RWPE1 (cell line): ENCODE measurements at places on chromosomes 5 and 9.
A peak's percentile ranks its signal among the peaks of the same experiment; 100 is the strongest.

GRCh38 chr9:79719021-79719420 lies 147.3 kb downstream of the TLE4 start:
- no peak for DNase-seq

DNA sequence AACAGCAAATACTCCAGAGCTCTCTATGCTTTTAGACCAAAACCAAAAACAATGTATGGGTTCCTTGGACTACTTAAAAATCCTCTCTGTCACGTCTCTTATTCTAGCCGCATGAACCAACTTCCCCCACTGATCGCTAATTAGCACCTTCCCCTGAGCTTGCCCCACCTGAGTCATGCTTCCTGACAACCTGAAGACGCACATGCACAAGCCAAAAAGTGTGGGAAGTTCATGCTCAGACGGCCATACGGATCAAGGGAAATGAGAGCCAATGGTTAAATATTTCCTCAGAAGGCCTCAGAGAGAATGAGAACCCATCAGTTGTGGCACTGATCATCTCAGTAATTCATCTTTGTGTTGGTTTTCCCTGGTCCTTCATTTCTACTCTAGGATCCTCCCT lies 199.7 kb downstream of the BNC2 start:
- no peak for DNase-seq

DNA sequence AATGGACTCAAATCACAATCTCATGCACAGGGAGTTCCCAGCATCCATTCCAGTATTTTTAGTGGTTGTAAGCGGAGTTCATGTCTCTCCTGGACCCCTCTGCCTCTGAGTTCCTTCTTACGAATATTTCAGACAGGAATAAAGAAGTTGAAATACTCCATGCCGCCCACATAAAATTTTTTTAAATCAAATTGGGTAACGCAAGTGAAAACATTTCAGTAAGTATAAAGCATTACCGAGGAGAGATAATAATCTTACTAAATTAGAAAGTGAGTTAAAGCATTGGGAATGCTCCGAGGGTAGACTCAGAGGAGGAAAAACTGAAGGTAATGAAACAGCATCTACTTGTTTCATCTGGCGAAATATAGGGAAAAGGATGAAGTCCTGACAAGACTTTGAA lies 317.6 kb downstream of the ARRDC3 start:
- DNase-seq: no peak

DNA sequence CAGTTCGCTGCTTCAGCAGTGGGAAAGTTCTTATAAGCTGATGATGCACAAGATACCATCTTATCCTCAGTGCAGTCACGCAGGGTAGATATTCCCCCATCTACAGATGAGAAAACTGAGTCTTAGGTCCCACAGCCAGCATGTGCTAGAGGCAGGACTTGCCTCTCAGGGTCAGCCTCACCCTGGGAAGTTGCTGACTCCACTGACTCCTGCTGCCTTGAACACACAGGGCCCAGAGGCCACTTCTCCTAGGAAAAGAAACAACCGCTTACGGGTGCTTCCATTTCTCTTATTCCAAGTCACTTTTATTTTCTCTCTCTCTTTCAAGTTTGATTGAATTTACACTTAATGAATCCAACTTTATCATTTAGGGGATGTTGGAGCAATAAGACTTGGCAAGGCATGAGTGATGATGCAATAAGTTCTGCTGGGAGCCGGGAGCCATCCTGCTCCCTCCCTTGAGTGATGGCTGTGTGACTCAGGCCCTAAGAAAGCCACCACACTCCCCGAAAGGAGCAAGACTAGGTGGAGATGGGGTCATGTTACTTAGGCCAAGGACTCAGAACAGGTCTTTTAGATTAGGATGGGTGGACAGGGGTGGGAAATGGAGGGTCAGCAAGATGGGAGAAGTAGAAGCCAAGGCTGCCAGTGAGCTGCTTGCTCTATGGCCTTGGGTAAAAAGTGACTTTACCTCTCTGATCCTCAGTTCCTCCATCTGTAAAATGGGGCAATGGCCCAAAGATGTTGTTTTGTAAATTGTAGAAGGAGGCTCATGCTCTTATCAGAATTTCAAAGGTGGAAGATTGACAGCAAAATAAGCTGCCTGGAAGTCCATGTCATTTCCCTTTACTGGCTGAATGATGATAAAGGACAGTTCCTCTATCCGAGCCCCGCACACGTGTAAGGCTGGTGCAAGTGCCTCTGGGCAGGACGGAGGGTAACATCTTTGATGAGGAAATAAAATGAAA lies 67.4 kb upstream of the ZNF618 start:
- DNase-seq: peak; percentile 75

DNA sequence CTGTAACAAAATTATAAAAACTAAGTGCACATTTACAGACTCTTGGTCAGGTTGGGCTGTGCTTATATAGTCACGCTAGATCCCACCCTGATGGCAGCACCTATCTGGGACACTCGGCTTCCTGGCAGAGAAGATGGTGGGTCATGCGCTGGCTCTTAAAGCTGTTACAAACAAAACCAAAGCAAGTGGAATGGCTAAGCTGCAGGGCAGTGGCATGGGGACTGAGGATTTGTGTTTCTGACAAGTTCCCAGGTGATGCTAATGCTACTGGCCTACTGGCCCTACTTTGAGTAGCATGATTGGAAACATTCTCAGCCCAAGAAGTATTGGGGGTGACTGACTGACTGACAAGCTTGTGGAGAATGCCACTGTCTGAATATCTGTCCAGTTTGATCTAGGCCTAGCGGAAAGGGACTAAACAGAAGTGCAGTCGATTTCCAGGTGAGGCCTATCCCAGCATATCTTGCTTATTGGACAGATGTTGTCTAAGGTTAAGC lies 8.3 kb downstream of the BTF3 start:
- no peak for DNase-seq

DNA sequence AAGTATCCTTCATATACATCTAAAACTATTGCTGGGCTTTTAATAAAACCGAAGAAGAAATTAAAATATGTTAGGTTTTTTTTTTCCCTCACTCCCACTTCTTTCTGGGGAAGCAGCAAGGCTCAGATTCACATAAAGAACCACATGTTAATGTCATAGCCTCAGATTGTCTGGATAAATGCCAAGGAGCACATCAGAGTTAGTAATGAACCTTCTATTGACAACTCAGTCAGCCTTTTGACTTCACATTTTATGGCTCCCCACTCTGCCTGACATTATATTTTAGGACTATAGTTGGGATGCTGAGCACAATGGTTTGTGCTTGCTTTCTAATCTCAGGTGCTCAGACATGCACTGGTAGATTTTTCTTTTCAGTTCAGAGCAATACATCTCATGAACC lies 21.8 kb downstream of the DMAC1 start:
- DNase-seq: no peak

- no peak for DNase-seq
Measured at GRCh38 chr5:12250454-12250853, 346.2 kb upstream of the CTNND2 start.

DNA sequence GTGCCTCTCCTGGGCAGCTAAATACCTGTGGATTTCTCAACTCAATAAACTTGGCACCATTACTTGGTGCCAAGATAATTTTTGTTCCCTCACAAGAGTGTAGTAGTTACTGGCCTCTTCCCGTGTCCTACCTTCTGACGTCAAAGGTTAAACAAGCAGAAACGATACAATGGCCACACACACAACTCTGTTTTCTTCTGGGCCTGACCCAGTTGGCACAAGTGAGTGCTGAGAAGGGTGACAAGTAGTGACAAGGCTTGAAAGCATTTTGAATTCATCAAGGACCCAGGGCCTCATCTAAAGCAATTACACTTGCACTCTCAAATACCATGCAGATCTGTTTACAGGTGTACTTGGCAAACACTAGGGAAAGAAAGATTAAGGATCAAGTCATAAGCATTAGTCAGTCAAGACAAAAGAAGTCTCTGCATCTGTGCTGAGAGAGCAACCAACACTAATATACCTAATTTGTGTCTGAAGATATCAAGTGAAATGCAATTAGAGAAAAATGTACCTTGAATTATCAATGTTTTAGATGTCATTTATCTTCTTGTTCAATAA lies 30.8 kb downstream of the RASEF start:
- peak; percentile 14 for DNase-seq

DNA sequence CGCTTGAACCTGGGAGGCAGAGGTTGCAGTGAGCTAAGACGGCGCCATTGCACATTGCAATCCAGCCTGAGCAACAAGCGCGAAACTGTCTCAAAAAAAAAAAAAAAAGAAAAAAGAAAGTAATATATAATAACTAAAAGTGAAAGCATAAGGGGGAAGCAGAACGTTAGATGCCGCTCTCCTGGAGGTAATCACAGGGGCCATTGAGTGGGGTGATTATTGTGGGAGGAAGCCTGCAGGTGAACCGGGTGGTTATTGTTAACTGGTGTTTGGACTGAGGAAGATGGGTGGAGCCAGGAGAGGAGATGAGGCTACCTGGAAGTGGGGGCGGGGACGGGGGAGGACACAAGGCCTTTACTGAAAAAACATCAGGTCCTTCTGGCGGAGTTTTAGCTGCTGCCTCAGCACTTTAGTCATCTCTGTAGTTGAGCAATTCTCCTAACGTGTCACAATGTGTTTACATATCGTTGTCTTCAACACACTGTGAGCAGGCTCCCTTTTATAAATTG lies 5.3 kb upstream of the TJP2 start:
- DNase-seq: peak; percentile 87

- DNase-seq: no peak
Measured at GRCh38 chr9:135321580-135321979, 158.0 kb upstream of the PPP1R26 start.
